Small intestine (tissue), 16 donors: ENCODE measurements at places on chromosomes 16 and 17. TPM values are rescaled to one million over a fixed set of nuclear protein-coding genes. Genes with fewer than 3 reads are reported as not detected.

The ZNF646 gene
- 3.0 TPM for polyA plus RNA-seq

The KRTAP9-4 gene
- polyA plus RNA-seq, result not detected

DNA sequence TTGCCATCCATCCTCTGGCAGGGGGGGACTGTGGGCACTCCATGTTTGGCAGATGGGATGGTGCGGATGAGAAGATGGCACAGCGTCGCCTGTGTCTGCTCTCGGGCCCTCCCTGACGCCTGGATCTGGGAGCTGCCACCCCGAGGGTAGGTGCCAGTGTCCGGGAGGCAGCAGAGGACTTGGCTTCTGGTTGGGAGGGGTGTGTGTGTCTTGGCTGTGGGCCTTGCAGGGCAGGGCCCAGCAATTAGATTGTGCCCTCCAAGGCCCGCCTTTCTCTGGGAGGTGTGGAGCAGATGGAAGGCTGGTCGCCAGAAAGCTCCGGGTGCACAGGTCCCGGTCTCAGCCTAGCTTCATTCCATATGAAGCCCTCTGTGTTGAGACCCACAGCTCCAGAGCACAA lies 1.4 kb downstream of the RAP1GAP2 start:
- DNase-seq, result no peak
- no peak overlapping the region for H3K4me3 ChIP-seq
- no peaks in the 10 kb centered on the region for H3K27me3 ChIP-seq
- H3K27ac ChIP-seq, result no peak overlapping the region
- H3K4me1 ChIP-seq, result peaks cover 3% of the 10 kb centered on the region
- no peaks in the 10 kb centered on the region for H3K36me3 ChIP-seq

DNA sequence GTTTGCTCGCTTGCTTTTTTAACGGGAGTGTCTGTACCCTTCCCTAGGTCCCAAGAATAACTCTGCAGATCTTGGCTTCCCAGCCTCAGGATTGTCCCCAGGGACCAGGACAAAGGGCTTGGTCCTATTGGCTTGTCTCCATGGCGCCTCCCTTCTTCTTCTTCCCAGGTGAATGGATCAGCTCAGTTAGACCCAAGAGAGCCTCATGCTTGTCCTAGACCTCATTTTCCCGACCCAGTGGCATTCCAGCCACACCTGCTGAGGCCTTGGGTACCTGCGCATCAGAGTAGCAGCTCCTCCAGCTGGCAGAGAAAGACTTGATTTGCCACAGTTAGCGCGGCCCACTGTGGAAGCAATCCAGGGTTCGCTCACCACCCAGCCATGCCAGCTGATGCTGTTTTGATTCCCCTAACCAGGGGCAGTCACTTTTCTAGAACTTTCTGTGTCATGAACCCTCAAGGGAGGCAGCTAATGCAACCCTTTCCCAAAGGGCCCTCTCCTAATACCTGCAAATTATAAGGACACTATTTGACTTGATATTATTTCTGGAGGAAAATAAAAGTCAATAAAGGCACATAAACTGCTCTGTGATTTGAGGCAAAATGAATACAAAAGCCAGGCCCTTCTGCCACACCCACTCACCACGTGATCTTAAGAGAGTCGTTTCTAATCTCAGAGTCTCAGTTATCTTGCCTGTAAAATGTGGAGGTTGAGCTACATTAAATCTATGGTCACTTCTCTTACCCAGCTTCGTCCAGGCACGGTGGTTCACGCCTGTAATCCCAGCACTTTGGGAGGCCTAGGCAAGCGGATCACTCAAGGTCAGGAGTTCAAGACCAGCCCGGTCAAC lies 13.9 kb downstream of the GPR142 start:
- H3K4me1 ChIP-seq, result peaks cover 9% of the 10 kb centered on the region
- H3K4me3 ChIP-seq, result no peak overlapping the region
- peak overlapping the region; percentile 51 for H3K27ac ChIP-seq
- no peaks in the 10 kb centered on the region for H3K36me3 ChIP-seq
- no peak for DNase-seq

- no peak overlapping the region for H3K27ac ChIP-seq
- no peaks in the 10 kb centered on the region for H3K27me3 ChIP-seq
- no peaks in the 10 kb centered on the region for H3K36me3 ChIP-seq
- H3K4me3 ChIP-seq, result no peak overlapping the region
Observed at GRCh38 chr16:30992931-30993816, 8.2 kb downstream of the HSD3B7 start.

DNA sequence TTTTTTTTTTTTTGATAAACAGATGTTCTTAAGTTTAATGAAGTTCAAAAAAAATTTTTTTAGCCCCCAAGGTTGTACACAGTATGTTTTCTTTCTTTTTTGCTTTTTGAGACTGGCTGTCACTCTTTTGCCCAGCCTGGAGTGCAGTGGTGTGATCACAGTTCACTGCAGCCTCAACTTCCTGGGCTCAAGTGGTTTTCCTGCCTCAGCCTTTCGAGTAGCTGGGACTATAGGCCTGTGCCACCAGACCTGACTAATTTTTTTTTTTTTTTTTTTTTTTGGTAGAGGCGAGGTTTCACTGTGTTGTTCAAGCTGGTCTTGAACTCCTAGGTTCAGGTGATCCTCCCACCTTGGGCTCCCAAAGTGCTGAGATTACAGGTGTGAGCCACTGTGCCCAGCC lies 12.8 kb downstream of the ITGAE start:
- no peak overlapping the region for H3K4me3 ChIP-seq
- H3K4me1 ChIP-seq, result no peaks in the 10 kb centered on the region
- no peaks in the 10 kb centered on the region for H3K36me3 ChIP-seq

GRCh38 chr17:13477180-13477611 lies 124.5 kb downstream of the HS3ST3A1 start:
- H3K4me1 ChIP-seq, result no peaks in the 10 kb centered on the region
- H3K4me3 ChIP-seq, result no peak overlapping the region
- no peaks in the 10 kb centered on the region for H3K36me3 ChIP-seq
- H3K27me3 ChIP-seq, result no peaks in the 10 kb centered on the region

- no peaks in the 10 kb centered on the region for H3K36me3 ChIP-seq
- no peak overlapping the region for H3K4me3 ChIP-seq
- H3K27ac ChIP-seq, result peak overlapping the region; percentile 87
- no peaks in the 10 kb centered on the region for H3K27me3 ChIP-seq
Observed at GRCh38 chr17:77281904-77282367, 141.2 kb downstream of the SEC14L1 start.

DNA sequence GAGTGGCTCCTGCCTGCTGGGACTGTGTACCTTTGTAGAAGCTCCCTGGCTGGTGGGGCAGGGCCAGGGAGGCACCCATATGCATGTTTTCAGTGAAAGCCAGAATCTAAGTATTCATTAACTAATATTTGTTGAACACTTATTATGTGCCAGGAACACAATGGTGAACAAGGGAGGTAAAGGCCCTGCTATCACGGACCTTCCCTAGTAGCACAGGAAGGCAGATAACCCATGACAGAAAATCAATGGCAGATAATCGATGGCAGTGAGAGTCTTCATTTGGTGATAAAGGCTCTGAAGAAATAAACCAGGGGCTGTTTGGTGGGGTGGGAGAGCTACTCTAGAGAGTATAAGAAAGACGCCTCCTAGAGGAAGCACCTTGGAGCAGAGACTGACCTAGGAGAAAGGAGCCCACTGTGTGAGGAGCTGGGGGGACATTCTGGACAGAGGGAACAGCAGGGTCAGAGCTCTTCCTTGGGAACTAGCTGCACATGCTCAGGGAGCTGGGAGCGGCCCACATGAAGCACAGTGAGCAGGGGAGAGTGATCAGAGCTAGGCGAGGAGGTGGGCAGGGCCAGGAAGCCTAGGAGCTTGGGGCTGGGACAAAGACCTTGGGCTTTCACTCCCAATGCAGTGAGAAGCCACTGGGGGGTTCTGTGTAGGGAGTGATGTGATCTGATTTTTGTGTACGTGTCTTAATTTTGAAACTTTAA lies 78.5 kb downstream of the SPECC1 start:
- no peak overlapping the region for H3K4me3 ChIP-seq
- H3K27me3 ChIP-seq, result no peaks in the 10 kb centered on the region
- H3K36me3 ChIP-seq, result no peaks in the 10 kb centered on the region
- DNase-seq, result no peak
